ENCODE measurements at places on chromosomes 7 and 10.

DNA sequence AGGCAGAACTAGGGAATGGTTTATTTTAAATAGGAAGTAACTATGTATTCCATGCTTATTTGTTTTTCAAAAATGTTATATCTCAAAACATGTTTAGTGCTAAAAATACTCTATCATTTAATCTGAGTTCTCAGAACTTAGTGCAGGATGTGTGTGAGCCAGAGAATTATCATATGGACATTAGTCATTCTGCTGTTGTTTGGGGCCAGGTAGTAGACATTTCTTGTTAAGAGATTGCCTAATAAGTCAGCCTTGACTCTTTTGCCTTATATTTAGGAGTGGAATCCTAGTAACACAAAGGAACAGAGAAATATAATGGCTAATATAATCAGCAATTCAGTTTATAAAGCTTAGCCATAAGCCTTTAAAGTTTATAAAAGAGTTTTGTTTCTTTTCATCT is 149.8 kb downstream of the CCSER2 start:
- no peak for DNase-seq

DNA sequence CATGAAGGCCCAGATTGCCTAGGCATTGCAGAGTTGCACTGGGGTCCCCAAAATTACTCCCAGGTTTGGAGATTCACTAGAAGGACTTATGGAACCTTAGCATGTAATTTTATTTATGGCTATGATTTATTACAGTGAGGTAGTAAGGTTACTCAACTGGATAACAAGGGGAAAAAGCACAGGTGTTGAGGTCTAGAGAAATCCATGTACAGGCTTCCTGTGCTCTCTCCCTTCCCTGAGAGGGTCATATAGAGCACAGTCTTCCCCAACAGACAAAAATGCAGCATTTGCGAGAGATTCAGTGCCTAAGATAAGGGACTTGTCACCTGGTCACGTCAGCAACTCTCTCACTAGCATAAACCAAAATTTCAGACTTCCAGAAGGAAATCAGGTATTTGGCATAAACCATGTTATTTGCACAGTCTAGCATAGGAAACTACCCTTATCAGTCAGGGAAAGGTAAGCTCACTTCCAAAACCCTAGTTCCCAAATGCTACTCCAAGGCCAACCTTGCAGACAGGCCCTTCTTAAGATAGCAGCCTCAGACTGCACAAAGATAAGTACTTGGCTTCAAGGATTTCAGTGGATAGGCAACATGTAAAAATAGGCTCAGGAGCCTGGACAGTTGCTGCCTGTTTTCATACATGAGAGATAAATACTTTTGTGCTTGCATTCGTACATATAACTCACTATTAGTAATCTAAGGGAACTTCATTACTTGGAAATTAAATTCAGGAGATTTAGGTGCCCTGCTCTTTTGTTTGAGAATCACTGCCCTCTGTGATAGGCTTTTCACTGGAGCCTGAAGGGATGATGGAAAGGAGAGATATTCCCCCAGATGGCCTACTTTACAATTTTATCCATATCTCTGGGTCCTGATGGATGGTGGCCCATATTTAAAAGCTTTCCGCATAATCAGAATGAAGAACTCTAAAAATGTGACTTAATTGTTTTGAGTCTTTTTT is 378.4 kb upstream of the LRGUK start:
- no peak for DNase-seq

GRCh38 chr7:115449689-115450088 is 527.8 kb downstream of the MDFIC start:
- no peak for DNase-seq

DNA sequence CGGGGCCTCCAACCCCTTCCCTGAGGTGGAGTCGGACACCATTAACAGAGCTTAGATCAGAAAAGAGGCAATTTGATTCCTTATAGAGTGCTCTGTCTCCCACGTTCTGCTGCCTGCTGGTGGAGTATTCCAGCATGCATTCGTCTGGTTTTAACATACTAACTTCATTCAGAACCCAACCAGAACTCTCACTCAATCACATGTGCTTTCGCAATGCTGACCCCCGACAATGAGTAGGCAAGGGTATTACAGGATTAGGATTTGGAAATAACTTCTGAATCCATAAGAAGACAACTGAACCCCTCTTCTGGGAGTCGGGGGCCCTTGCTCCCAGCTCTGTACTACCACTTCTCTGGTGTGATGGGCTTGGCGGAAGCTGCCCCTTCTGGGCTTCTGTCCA is 55.7 kb upstream of the HABP2 start:
- no peak for DNase-seq

- DNase-seq: no peak
These were observed 31.2 kb downstream of the GPRIN2 start for GRCh38 chr10:46525177-46525823.

- DNase-seq: peak; percentile 47
These were observed 721 bp downstream of the ARL3 start for GRCh38 chr10:102713539-102713813.

Measured in stimulated activated CD8-positive, alpha-beta memory T cell treated with anti-CD3 and anti-CD28 coated beads, Interleukin-2, amount 100 ng/mL, for 1 hour (primary cell).